ENCODE measurements at places on chromosomes 2 and 18.

- DNase-seq, result peak; percentile 69
Measured at GRCh38 chr2:169828141-169828811, 1.0 kb downstream of the UBR3 start.

DNA sequence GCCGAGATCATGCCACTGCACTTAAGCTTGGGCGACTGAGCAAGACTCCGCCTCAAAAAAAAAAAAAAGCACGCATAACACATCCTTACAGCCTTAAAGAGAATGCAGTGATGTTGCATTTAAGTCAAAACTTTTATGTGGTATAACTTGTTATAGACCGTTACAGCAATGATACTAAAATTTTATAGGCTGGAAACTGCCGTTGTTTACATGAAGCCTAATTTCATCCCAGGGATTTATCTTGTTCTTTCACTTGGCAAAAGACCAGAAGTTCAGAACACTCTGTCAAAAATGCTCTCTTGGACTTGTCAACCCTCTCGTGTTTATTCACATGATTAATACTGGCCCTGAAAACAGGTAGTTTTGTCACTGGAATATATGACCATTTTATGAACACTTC lies 7.4 kb downstream of the GNAL start:
- DNase-seq, result no peak

GRCh38 chr18:3329471-3329870 lies 67.5 kb downstream of the MYL12B start:
- DNase-seq, result no peak

- no peak for DNase-seq
Measured at GRCh38 chr2:25169073-25169470, 692 bp upstream of the POMC start.

GRCh38 chr2:25899404-25899970 lies 21.2 kb upstream of the ASXL2 start:
- no peak for DNase-seq

DNA sequence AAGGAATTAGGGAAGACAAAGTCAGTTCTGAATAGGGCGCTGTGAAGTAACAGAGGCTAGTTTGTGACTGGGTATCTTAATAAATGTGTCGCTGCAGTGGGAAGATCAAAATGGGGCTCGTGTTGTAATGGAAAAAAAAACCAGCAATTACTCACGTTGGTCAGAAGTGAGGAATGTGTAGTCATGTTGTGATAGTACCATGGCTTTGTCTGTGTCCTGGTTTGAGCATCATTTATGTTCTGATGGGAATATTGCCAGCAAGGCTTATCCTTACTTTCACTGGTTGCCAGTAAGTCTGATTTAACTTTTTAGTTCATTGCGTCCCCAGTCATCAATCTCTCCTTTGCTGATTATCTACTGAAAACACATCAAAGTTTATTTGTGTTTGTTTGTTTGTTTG lies 467.6 kb downstream of the NYAP2 start:
- peak; percentile 53 for DNase-seq

DNA sequence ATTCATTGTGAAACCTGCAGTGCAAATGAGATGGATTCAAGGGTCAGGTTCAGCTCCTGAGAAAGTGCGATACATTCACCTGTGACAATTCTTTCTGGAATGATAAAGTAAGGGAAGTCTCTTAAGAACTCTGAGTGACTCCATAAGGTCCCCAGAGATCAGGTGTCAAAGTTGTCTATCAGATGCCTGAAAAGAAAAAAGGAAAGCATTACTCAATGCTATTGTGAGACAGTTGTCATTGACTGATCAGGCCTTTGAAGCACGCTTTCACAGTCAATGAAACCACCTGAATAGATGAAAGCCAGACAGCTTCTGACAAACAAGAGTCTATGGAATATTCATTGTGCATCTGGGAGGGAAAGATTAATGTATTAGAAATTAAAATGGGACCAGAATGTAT lies 252.7 kb upstream of the GALNT5 start:
- DNase-seq, result no peak

DNA sequence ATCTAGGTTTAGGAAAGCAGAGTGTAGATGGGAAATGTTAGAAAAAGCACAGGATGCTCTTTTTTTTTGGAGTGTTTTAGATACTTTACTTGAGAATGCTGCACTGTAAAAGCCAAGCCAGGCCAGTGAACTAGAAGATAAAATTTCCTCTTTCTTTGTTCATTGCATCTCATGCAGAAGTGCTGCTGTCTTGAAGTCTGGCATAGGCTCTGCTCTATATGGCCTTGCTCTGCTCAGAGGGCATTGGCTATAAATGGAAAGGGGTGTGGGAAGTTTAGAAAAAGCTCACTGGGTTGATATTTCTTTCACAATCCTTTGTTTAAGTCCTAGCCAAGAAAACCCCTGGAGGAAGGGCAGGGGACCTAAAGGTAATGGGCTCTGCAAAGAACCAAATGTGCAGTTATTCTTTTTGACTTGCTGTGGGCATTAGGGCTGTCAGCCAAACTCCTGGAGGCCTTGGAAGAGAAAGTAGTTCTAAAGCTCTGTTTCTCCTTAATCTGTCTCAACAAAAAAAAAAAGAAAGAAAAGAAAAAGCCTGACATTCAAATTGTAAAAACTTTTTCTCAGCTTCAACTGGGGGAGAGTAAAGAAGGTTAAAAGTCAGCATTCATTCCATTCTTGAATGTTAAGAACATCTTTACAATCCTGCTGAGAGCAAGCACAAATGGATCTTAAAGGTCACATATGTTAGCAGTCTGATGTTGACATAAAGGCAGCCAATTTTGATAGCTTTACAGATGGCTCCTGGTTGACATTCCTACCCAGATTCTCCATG lies 338.3 kb downstream of the GULP1 start:
- peak; percentile 73 for DNase-seq

GRCh38 chr18:74310411-74310810 lies 5.2 kb upstream of the C18orf63 start:
- DNase-seq, result peak; percentile 63

DNA sequence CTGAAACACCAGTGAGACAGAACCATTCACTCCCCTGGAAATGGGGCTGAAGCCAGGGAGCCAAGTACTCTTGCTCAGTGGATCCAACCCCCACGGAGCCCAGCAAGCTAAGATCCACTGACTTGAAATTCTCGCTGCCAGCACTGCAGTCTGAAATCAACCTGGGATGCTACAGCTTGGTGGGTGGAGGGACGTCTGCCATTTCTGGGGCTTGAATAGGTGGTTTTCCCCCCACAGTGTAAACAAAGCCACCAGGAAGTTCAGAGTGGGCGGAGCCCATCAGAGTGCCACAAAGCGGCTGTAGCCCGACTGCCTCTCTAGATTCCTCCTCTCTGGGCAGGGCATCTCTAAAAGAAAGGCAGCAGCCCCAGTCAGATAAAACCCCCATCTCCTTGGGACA lies 292.8 kb downstream of the LNPK start:
- DNase-seq, result no peak

DNA sequence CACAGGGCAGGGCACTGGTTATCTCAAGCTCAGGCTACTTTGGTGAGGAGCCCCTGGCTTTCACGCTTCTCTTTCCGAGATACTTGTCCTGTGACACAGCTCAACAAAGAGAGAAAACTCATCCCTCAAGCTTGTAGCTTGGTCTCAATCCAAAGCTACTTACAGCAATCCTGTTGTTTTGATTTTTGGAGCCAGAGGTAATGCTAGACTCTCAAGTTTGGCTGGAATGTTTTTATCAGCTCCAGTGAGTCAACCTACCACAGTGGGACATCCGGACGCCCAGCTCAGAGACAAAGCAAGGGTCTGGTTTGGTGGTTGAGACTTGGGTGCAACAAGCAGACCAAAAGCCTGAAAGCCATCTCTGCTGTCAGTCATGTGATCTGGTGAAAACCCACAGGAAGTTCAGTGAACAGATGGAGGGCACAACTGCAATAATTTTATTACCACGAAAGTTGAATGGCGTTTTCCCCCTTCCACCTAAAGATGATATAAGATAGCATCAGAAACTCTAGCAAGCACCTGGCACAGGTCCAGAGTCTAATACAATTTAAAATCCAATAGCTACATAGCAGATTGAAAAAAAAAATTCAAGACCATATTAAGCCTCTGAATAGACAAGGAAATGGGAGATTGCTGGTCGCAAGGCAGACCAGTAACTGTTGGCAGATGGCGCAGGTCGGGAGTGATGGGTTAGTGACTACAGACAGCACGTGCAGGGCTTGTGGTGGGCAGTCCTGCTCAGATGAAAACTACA lies 102.3 kb upstream of the SMAD7 start:
- DNase-seq, result peak; percentile 93

GRCh38 chr2:199693861-199694260 lies 157.1 kb downstream of the FTCDNL1 start:
- no peak for DNase-seq

DNA sequence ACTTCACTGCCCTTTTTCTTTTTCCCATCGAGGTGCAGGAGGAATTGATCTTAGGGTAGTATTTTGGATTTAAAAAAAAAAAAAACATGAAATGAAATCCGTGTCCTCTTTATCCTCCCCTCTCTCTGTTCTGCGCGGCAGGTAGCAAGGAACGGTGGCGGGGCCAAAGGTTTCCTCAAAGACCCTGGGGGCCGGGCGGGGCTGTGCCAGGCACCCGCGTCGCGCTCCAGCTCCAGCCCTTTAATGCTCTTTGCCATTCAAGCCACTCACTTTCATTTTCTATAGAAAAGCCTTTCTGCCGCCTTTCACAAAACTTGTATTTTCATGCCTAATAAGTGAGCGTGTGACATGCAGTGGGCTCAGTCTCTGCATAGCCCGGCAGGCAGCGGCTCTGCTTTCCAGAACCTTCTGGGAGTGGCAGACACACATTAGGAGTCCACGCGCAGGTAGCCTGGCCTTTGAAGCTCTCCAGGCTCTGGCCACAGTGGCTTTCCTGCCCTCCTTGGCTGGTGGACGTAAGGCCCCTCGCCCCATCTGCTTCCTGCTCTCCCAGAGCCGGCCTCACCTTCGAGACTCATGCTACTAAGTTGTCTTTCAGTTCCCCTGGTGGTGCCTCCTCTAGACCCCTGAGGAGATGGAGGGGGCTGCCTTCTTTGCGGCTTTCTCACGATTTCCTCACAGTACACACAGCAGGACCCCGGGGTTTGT lies 41.7 kb downstream of the AGAP1 start:
- DNase-seq, result no peak

- no peak for DNase-seq
Measured at GRCh38 chr18:48050176-48050575, 119.7 kb upstream of the SMAD2 start.

DNA sequence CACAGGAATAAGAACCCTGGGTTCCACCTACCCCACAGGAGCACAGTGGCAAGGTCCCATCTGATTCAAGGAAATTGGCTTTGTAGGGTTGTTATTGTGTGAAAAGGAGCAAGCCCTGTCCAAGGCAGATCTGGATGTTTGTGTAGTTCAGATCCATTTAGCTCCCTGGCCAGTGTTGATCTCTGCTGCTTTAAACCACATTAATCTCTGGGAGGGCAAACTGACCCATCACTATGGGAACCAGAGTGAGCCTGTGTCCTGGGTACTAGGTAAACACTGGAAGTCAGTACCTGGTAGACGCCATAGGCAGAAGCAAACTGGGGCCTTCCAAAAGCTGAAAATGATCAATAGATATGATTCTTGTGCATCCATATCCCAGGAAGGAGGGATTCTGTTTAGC lies 271.5 kb upstream of the EPAS1 start:
- no peak for DNase-seq

DNA sequence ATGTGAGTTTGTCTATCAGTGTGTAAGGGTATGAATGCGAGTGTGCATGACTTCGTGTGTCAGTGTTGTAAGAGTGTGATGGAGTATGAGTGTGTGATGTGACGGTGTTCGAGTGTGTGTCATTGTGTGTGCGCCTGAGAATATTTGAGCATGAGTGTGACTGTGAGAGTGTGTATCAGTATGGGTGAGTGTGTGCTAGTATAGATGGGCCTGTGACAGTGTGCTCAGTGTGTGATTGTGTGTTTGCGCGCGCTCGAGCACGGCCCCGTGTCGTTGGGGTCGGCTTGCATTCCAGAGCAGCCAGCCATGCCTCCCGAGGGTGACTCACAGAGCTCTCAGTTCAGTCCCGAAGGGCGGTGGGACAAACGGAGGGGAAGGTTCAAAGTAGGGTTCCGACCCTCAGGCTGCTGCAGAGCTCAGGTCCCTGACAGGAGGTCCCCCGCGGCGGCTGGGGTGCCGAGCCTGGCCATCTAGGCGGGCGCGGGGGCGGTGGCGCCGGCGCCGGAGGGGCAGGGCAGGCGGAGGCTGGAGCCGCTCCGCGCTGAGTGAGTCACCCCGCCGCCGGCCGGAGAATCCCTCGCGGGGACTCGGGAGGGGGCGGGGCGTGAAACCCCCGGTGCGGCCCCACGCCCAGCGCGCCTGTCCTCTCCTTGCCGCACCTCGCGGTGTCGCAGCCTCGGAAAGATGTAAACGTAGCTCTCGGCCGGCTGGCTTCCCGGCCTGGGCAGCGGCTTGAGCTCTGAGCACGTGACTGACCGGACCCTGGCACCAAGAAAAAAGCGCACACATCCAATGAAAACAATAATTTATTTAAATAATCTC lies 3.8 kb downstream of the DLX2 start:
- DNase-seq, result peak; percentile 65

All from iris pigment epithelial cell (primary cell).